ENCODE measurements at places on chromosomes 2 and 18. TPM values are rescaled to one million over a fixed set of nuclear protein-coding genes. Genes with fewer than 3 reads are reported as not detected.

DNA sequence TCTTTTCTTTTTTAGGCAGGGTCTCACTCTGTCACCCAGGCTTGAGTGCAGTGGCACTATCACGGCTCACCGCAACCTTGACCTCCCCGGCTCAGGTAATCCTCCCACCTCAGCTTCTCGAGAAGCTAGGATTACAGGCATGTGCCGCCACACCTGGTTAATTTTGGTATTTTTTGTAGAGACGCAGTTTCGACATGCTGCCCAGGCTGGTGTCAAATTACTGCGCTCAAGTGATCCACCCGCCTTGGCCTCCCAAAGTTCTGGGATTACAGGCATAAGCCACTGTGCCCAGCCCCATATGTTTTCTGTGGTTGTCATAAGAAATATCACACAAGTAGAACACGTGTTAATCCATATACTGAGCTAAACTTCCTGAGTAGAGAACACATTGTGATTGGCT is 14.6 kb downstream of the ENOSF1 start:
- DNase-seq, result no peak

DNA sequence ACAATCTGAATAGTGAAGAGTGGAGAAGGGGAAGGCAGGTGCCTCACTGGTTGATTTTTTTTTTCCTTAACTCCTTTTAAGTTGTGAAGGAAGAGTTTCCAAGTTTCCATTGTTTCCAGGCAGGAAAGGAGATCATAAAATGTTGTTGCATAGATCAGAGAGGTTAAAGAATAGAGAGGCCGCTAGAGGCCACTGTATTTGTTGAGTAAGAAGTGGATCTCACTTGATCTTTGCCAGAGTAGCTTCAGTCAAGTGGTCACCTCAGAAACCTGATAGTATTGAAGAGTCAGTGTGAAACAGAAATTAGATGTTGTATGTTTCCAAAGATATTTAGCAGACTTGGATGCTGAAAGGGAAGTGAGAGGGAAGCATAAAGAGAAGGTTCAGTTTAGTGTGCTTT is 17.6 kb downstream of the CTNNA2 start:
- peak; percentile 7 for DNase-seq

DNA sequence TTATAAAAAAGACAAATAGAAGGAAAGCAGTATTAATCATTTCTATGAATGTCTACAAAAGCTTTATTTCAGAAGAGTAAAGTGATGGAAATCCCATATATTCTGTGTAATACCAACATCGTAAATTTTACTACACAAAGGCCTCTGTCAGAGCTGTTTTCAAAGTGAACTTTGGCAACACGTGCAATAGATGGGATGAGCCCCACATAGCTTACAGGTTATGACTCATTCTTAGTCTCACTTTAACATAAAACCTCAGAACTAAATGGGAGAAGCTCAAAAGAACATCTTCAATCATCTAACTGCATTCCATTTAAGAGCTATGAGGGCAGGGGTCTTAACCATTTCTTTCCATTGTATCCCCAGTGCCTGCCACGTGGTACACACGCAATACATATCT is 11.5 kb downstream of the VPS4B start:
- no peak for DNase-seq

RNF144A gene
- total RNA-seq, result 22.6 TPM

Measured in muscle of leg (tissue), 16 donors.